ENCODE measurements at places on chromosomes 13 and 19. TPM values are rescaled to one million over a fixed set of nuclear protein-coding genes. Genes with fewer than 3 reads are reported as not detected.

- H3K27me3 ChIP-seq = no peaks in the 10 kb centered on the region
- no peak for DNase-seq
- H3K27ac ChIP-seq = no peak overlapping the region
- no peak overlapping the region for H3K4me3 ChIP-seq
- H3K36me3 ChIP-seq = no peaks in the 10 kb centered on the region
- H3K4me1 ChIP-seq = no peaks in the 10 kb centered on the region
Measured at GRCh38 chr13:105333416-105333815, 1202.0 kb downstream of the EFNB2 start.

- no peak overlapping the region for H3K4me3 ChIP-seq
- no peaks in the 10 kb centered on the region for H3K36me3 ChIP-seq
- H3K4me1 ChIP-seq = no peaks in the 10 kb centered on the region
- no peak for DNase-seq
- no peak overlapping the region for H3K27ac ChIP-seq
- no peaks in the 10 kb centered on the region for H3K27me3 ChIP-seq
Measured at GRCh38 chr13:104949840-104950740, 1585.4 kb downstream of the EFNB2 start.

DNA sequence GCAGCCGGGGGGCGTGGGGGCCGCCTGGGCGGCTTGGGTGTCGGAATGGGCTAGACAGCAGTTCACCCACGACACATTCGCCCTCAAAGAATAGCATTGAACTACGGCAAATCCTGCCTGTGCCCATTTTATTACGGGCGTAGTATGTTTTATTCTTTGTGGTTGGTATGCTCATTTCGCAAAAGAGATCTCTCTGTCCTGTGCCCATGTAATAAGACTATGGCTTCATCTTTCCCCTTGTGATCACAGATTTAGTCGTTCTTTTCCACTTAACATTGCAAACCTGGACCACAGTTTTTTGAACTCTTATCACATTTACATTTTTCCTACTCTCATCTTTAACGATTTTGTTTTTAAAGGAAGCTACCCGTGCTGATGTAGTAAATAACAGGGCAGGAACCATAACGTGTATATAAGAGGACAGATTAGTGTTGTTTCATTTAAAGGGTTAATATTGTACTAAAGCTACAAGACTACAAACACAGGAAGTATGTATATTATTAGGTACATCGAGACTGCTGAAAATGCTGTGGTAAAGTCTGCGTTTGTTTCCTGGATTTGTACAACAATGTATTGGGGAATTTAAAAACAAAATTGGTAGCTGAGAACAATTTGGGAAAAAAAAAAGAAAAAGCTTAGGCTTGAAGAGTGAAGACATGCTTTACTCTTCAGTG, 3.2 kb upstream of the MYCBP2 start:
- H3K4me1 ChIP-seq = no peaks in the 10 kb centered on the region
- peaks cover 30% of the 10 kb centered on the region for H3K36me3 ChIP-seq
- no peak for DNase-seq
- H3K27me3 ChIP-seq = no peaks in the 10 kb centered on the region
- H3K27ac ChIP-seq = peak overlapping the region; percentile 62

The TMEM205 gene
- 94.4 TPM for total RNA-seq

- H3K4me1 ChIP-seq = no peaks in the 10 kb centered on the region
- DNase-seq = peak; percentile 37
- no peaks in the 10 kb centered on the region for H3K36me3 ChIP-seq
- no peak overlapping the region for H3K4me3 ChIP-seq
Measured at GRCh38 chr19:38478273-38478971, 44.9 kb downstream of the RYR1 start.

GRCh38 chr19:48495396-48495795, 16.2 kb downstream of the LMTK3 start:
- peak overlapping the region; percentile 64 for H3K4me3 ChIP-seq
- H3K36me3 ChIP-seq = peaks cover 52% of the 10 kb centered on the region
- H3K27ac ChIP-seq = peak overlapping the region; percentile 16
- H3K27me3 ChIP-seq = peaks cover 92% of the 10 kb centered on the region
- DNase-seq = no peak

The C19orf18 gene
- total RNA-seq = 2.7 TPM

GRCh38 chr13:29936051-29936813, 85.8 kb upstream of the UBL3 start:
- no peak overlapping the region for H3K27ac ChIP-seq
- H3K27me3 ChIP-seq = no peaks in the 10 kb centered on the region
- H3K4me1 ChIP-seq = peaks cover 16% of the 10 kb centered on the region

GRCh38 chr19:16573925-16574324, 1.7 kb upstream of the SLC35E1 start:
- peaks cover 13% of the 10 kb centered on the region for H3K4me1 ChIP-seq
- H3K27me3 ChIP-seq = no peaks in the 10 kb centered on the region
- H3K27ac ChIP-seq = no peak overlapping the region
- H3K4me3 ChIP-seq = no peak overlapping the region
- H3K36me3 ChIP-seq = peaks cover 56% of the 10 kb centered on the region

DNA sequence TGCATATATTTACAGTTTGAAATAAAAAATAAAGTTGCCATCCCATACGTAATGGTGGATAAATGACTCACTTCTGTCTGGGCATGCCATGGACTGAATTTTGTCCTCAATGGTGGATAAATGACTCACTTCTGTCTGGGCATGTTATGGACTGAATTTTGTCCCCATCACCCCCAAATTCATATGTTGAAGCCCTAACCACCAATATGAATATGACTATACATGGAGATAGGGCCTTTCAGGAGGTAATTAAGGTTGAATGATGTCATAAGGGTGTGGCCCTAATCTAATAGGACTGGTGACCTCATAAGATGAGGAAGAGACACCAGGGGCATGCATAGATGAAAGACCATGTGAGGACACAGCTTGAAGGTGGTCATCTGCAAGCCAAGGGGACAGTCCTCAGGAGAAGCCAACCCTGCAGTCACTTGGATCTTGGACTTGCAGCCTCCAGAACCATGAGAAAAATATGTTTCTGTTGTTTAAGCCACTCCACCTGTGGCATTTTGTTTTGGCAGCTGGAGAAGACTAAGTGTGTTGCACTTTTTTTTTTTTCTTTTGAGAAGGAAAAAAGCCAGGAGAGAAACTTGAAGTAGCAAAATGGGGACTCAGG, 41.8 kb downstream of the RFC3 start:
- H3K27ac ChIP-seq = no peak overlapping the region
- H3K36me3 ChIP-seq = no peaks in the 10 kb centered on the region
- H3K27me3 ChIP-seq = no peaks in the 10 kb centered on the region
- H3K4me3 ChIP-seq = no peak overlapping the region

- H3K4me3 ChIP-seq = peak overlapping the region; percentile 54
- peak; percentile 18 for DNase-seq
- peaks cover 19% of the 10 kb centered on the region for H3K36me3 ChIP-seq
- H3K4me1 ChIP-seq = peaks cover 63% of the 10 kb centered on the region
- H3K27me3 ChIP-seq = no peaks in the 10 kb centered on the region
- peak overlapping the region; percentile 89 for H3K27ac ChIP-seq
Measured at GRCh38 chr13:48158915-48159314, 64.0 kb upstream of the MED4 start.

DNA sequence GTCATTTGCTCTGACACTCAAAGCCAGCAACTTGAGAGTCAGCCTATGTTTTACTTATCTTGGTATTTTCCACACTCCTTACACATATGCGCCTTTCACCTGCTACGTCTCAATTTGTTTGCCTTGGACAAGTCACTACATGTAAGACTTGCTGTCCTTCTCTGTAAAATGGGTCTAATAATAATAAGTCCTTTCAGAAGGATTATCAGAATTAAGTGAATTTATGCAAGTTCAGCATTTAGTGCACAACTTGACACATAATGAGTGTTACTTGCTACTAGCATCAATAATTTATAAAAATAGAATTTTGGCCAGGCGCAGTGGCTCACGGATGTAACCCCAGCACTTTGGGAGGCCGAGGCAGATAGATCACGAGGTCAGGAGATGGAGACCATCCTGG, 71.1 kb upstream of the UBL3 start:
- peak overlapping the region; percentile 76 for H3K27ac ChIP-seq
- peaks cover 69% of the 10 kb centered on the region for H3K4me1 ChIP-seq
- no peaks in the 10 kb centered on the region for H3K27me3 ChIP-seq
- peaks cover 9% of the 10 kb centered on the region for H3K36me3 ChIP-seq
- no peak for DNase-seq

- no peak for DNase-seq
- peaks cover 13% of the 10 kb centered on the region for H3K27me3 ChIP-seq
- no peak overlapping the region for H3K4me3 ChIP-seq
Measured at GRCh38 chr13:113413898-113414282, 39.4 kb downstream of the ADPRHL1 start.

The HDGFL2 gene
- total RNA-seq = 31.9 TPM

DNA sequence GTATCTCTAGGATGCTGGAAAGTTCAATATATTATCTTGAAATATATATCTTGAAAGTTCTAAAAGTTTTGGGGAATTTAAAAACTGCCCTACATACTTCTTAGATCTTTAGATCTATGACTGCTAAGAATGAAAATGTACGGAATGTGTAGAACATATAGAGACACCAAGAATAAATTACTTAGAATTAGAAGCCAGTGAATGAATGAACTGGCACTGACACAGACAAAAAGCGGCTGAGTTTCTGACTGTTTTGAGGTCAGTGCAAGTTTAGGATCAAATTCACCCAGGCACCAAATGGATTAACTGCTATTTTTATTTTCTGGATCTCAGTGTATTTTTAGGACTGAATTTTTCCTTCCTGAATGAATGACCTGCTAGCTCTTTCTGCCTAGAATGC, 411.2 kb downstream of the KCTD12 start:
- H3K36me3 ChIP-seq = no peaks in the 10 kb centered on the region
- no peaks in the 10 kb centered on the region for H3K4me1 ChIP-seq
- H3K27me3 ChIP-seq = no peaks in the 10 kb centered on the region
- H3K27ac ChIP-seq = no peak overlapping the region

DNA sequence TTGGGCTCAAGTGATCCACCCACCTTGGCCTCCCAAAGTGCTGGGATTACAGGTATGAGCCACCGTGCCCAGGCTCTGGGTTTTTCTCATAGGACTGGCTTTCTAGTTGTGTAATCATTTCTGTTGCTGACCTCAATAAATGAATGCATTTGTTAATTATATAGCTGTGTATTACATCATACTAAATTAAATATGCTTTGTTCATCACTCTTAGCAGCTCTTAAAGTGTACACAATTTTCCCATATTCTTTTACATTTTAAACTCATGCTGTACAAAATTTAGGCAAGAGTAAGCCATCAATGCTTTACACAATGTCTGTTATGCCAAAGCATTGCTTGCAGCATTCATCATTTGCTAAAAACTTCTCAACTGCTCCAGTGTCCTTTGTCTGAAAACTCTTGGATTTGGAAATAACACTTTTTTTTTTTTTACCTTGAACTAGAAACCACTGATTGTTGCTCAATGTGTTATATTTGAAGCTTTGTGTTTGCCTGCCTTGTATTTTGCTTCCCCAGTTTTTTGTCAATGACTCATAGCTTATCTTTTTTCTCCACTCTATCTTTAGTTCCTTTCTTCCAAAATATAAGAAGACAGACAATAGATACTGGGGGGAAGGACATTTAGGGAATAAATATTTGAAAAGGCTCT, 31.4 kb downstream of the CCDC122 start:
- H3K4me3 ChIP-seq = no peak overlapping the region
- peaks cover 9% of the 10 kb centered on the region for H3K36me3 ChIP-seq
- no peaks in the 10 kb centered on the region for H3K27me3 ChIP-seq
- DNase-seq = no peak

DNA sequence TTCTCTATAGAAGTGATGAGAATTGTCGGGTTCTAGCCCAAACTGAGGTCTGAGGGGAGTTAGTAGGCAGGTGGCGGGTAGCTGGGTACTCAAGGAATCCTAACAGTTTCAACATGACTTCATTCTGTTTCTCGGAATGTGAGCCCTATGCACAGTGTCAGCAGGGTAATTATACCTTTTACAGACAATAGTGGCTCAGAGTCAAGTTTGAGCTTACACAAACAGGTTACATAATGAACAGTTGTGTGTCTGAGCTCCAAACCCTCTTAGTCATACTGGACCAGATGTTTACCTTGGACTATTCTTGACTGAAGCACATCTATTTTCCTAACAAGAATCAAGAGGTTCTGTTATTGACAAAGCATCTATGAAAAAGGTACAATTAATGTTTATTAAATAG, 1066.7 kb upstream of the PCDH20 start:
- no peak overlapping the region for H3K27ac ChIP-seq
- H3K4me3 ChIP-seq = no peak overlapping the region
- no peaks in the 10 kb centered on the region for H3K4me1 ChIP-seq
- DNase-seq = no peak

DNA sequence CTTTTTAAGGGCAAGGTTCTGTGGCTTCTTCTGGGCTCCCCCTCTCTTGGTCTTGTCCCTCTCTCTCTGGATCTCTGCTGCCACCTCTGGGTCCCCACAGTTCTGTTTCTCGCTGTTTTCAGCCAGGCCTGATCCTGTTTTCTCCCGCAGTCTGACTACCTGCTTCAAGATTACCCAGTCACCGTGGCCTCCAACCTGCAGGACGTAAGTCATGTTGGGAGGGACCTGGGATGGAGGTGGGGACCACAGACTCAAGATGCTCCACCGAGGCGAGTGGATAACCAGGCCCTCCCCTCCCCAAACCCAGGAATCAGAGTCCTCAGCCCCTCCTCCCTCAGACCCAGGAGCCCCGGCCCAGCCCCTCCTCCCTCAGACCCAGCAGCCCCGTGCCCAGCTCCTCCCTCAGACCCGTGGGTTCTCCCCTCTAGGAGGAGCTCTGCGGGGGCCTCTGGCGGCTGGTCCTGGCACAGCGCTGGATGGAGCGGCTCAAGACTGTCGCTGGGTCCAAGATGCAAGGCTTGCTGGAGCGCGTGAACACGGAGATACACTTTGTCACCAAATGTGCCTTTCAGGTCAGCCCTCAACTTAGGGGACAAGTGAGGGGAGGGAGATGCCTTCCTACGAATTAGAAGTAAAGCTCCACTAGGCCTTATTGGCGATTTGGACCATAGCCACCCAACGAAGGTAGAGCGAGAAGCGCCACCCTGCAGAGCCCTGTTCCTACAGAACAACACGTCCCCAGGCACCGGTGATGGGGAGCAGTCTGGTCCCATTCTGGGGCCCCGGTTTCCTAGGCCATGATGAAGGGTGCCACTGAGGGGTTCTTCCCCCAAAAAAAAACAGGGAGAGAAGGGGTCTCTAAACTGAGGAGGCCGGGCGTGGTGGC, 2.2 kb downstream of the FLT3LG start:
- no peak overlapping the region for H3K4me3 ChIP-seq
- H3K36me3 ChIP-seq = peaks cover 7% of the 10 kb centered on the region
- no peak for DNase-seq
- H3K27ac ChIP-seq = no peak overlapping the region

The VN1R4 gene
- not detected for total RNA-seq

The LINGO3 gene
- total RNA-seq = not detected
